B cell (primary cell): ENCODE measurements at places on chromosomes 16 and 17. TPM values are rescaled to one million over a fixed set of nuclear protein-coding genes. Genes with fewer than 3 reads are reported as not detected.

The KRTAP4-3 gene
- total RNA-seq: not detected in 2 replicates

The TP53TG3B gene
- not detected in 2 replicates for total RNA-seq

The WFIKKN1 gene
- 0.84 and 0.90 TPM in 2 replicates for total RNA-seq

The RNF151 gene
- total RNA-seq: 0.36 and 0.76 TPM in 2 replicates

The ABCA3 gene
- 5.1 and 5.4 TPM in 2 replicates for total RNA-seq

The DRC3 gene
- total RNA-seq: 0.17 TPM in 1 of 2 replicates, not detected in the other

The TRAF4 gene
- 226 and 235 TPM in 2 replicates for total RNA-seq

The MPP2 gene
- total RNA-seq: not detected in 2 replicates

The MAP2K6 gene
- total RNA-seq: 7.7 TPM in 2 replicates

The RHOT2 gene
- 207 and 215 TPM in 2 replicates for total RNA-seq
